ENCODE measurements at places on chromosomes 5 and 9.
A peak's percentile ranks its signal among the peaks of the same experiment; 100 is the strongest.

DNA sequence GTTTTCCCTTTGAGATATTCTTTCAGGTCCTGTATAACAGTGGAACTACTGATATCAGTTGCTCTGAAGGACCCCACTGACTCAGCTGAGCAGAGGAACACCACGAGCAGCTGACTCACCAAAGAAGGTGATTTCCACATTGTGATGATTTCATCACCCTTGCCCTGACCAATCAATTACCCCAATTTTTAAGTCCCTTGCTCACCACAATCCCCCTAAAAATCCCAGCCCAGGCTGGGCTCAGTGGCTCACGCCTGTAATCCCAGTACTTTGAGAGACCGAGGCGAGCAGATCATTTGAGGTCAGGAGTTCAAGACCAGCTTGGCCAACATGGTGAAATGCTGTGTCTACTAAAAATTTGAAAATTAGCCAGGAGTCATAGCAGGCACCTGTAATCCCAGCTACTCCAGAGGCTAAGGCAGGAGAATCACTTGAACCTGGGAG is 125.3 kb upstream of the ABCA1 start:
- DNase-seq, result no peak

DNA sequence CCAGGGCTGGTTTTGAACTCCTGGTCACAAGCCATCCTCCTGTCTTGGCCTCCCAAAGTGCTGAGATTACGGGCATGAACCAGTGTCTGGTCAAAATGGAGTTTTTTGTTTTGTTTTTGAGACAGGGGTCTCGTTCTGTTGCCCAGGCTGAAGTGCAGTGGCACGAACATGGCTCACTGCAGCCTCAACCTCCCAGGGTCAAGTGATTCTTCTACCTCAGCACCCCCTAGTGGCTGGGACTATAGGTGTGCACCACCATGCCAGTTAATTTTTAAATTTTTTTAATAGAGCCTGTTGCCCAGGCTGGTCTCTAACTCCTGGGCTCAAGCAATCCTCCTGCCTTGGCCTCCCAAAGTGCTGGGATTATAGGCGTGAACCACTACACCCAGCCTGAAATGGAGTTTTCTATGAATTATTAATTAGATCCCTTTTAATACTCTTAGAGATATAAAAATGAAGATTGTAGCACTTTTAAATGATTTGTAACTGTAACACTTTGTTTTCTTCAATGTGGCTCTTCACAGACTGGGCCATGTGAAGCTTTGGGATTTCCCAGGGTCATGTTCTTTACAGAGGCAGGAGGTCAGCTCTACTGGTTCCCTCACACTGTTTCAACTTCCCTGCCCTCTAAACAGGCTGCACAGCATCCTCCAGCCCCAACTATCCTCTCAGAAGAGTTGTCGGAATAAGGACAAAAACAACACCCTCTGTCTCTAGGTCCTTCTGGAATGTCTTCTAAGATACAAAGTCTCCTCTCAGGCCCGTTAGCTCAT is 32.7 kb upstream of the SPARC start:
- DNase-seq, result no peak

- DNase-seq, result peak; percentile 78
Observed at GRCh38 chr5:177447066-177447610, 524 bp downstream of the PRR7 start.

DNA sequence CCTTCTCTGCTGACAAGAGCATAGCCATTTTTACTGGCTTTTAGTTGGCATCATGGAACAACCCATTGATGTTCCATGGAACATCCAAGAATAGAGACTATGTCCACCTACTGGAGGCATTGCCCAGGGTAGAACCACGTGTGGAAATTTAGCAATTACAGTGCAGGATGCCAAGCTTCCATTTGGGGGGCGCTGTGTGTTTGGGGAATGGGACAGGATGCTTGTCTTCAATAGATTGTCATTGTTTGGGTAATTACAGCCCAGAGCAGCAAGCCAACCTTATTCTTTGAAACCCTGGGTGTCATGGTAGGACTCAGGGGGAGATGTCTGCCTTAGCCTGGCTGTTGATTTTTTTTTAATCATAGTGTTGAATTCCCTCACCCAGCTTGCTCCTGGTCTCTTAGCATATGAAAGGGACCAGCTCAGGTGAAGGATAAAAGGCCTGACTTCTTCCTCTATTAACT is 171.1 kb downstream of the DOCK2 start:
- DNase-seq, result no peak

- DNase-seq, result no peak
Observed at GRCh38 chr5:3324421-3325101, 271.1 kb upstream of the IRX1 start.

DNA sequence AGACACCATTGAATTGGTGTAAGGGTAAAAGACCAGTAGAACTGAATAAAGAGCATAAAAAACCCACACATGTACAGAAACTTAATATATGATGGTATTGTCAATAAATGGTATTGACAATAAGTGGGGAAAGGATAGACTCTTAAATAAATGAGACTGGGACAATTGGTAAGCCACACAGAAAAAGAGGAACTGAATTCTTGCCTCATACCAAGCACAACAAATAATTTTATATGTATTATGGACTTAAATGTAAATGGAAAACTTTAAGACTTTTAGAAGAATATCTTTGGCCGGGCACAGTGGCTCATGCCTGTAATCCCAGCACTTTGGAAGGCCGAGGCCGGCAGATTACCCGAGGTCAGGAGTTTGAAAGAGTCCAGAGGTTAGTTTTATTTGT is 37.9 kb upstream of the PPP2CA start:
- no peak for DNase-seq

- no peak for DNase-seq
Observed at GRCh38 chr5:95272316-95272929, 12.5 kb downstream of the MCTP1 start.
